D721Med (cell line): ENCODE measurements at places on chromosomes 16 and 17.

- DNase-seq, result peak; percentile 94
Observed at GRCh38 chr16:4330277-4330874, 14.5 kb downstream of the GLIS2 start.

DNA sequence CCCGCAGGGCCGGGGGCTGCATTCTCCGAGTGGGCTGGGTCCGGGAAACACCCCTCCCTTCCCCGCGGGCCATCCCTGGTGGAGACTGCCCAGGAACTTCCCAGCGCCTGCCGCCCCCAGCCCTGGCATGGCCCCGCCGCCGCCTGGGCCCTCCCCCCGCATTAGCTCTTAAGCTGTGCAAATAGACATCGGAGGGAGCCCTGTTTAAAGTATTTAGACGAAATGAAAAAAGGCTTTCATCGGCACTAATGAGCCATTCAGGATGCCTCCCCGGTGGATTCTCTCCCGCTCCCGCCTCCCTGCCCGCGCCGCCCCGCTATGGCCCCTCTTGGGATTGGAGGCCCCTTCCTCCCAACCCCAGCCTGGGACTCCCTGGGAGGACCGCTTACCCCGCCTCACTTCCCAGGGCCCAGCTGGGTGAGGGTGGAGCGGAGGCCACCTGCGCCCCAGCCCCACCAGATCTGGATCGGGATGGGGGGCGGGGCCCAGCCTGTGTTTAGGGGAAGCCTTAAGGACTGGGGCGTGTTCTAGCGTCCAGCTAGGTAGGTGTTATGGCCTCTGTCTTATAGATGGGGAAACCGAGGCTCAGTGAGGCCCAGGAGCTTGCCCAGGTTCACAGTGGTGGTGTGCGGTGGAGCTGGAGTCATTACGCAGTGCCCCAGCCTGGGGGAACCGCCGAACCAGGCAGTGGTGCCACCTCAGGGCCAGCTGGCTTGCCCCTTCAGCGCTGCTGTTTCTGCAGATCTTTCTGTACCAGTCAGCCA, 19.7 kb downstream of the SEZ6 start:
- DNase-seq, result no peak

- DNase-seq, result no peak
Observed at GRCh38 chr17:45410144-45411091, 22.3 kb downstream of the ARHGAP27 start.

DNA sequence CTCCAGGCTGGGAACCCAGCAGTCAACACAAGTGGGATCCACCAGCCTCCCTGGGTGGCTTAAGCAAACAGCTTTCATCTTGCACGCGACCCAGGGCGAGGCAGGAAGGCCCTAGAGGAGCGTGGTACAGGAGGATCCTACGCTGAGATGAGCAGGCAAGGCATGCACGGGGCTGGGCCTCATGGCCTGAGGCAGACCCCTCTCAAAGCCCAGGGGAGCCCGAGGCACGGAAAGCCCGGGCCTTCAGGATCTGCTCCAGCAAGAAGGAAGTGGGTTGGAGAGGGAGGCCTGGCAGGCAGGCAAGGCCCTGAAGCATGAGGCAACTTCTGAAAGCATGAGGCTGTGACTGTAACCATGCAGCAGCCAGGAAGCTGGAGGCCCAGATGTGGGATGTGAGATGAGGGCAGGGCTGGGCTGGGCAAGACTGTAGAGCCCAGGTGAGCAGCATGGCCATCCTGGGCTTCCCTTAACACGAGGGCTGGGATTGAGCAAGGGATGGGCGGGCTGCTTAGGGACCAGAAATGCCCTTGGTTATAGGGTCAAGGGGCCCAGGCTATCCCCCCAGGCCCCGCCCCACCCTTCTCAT, 338.7 kb downstream of the C16orf95 start:
- DNase-seq, result no peak

DNA sequence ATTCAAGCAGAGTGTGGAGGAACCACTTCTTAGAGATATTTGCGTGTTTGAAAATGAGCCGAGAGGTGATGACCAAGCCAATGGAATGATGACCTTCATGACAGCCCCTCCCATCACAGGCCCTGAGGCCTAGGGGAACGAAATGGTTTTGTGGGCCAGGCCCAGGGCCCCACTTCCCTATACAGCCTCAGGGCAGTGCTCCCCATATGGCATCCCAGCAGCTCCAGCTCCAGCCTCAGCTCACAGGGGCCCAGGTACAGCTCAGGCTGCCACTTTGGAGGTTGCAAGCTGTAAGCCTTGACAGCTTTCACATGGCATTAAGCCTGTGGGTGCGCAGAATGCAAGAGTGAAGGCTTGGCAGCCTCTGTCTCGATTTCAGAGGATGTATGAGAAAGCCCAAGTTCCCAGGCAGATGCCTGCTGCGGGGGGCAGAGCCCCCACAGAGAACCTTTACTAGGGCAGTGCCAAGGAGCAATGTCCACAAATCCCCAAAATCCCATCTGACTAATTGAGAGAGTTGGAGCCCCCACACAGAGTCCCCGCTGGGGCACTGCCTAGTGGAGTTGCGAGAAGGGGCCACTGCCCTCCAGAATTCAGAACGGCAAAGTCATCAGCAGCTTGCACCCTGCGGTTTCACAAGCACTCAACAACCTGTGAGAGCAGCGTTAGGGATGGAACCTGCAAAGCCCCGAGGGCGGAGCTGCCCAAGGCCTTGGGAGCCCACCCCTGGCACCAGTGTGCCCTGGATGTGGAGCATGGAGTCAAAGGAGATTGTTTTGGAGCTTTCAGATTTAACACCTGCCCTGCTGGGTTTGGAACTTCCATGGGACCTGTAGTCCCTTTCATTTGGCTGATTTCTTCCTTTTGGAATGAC, 21.2 kb downstream of the CHMP6 start:
- no peak for DNase-seq

DNA sequence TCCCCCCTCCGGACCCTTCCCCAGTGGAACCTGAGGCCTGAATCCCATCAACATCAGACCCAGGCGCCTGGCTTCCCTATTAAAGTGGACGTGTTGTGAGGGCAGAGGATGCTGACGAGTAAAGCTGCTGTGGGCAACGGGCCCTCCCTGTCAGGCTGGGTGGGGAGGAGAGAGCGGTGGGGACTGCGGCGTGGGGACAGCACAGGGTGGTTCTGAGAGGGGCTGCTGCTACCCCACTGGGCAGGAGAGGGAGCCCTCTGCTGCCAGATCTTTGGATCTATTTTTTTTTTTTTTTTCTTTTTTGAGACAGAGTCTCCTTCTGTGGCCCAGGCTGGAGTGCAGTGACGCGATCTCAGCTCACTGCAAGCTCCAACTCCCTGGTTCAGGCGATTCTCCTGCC, 5.9 kb downstream of the CA5A start:
- DNase-seq, result no peak

DNA sequence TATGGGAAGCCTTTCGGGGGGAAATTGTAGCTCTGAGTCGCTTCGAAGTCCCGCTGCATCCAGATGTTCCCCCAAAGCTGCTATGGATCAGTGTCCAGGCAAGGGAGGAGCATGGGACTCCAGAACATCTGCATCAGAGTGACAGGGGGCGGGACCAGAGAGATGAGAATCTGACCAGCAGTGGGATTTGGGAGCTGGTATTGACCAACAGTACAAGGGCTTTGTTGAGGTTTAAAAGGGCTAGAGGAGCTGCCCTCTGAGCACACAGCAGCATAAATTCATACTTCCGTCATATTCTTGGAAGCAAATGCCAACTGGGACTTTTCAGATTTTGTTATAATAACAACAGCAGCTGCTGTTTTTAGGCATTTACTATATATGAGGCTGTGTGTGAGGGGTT, 10.6 kb downstream of the RBFOX1 start:
- DNase-seq, result no peak

DNA sequence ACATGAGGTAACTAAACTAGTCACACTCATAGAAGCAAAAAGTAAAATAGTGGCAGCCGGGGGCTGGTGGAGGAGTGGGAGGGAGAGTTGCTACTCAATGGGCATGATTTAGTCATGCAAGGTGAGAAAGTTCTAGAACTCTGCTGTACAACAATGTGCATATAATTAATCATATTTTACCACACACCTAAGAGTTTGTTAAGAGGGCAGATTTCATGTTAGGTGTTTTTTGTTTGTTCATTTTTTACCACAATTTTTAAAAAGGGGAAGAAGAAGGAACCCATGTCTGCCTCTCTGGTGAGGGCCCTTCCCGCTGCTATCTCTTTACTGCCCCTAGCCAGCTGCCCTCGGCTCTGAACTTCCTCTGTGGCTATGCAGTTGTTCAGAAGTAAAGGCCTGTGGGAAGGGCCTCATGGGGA, 11.2 kb downstream of the CD300LB start:
- DNase-seq, result no peak

- peak; percentile 83 for DNase-seq
Observed at GRCh38 chr17:39069114-39069756, 82.2 kb downstream of the PLXDC1 start.

DNA sequence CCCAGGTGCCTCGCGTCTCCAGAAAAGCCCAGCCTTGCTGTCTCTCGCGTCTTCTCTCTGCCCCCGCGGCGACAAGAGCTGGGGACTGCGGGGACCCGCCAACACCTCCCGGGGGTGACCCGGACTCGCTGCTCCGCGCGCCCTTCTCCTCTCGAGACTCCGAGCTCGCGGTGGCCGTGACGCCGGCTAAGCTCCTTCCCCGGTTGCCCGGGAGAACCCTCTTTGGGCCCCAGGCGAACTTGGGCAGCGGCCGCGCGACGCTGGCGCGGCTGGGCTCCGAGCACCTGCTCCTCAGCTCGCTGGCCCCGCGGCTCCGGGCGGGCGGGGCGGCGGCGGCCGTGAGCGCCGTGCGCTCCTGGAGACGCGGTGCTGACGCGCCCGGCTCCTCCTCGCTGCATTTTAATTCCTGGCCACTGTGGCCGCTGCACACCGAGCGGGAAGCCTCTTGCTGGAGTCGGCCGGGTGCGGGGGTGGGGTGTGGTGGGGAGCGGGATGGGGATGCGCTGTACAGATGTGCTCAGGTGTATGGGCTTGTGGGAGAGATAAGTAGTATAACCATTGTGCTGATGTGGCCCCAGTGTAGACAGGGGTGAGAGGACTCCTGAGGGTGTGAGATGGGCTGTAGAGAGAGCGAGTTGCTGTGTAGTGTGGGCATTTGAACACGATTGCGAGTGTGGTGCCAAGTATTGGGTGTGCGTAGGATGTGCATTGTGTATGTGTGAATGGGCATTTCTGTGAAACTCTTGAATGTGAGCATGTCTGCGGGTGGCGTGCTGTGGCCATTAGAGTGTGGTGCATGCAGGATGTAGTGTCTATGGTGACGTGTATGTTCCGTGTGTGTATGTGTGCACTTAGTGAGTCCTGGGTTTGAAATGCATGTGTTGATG, at the start of gene ASIC2:
TSS of gene ASIC2 (minus strand) at position 315 of the 887 bp plus-strand sequence.
- DNase-seq, result no peak

- no peak for DNase-seq
Observed at GRCh38 chr16:11706180-11706742, 36.4 kb downstream of the TXNDC11 start.

GRCh38 chr16:82108100-82108499, 61.9 kb downstream of the MPHOSPH6 start:
- no peak for DNase-seq

DNA sequence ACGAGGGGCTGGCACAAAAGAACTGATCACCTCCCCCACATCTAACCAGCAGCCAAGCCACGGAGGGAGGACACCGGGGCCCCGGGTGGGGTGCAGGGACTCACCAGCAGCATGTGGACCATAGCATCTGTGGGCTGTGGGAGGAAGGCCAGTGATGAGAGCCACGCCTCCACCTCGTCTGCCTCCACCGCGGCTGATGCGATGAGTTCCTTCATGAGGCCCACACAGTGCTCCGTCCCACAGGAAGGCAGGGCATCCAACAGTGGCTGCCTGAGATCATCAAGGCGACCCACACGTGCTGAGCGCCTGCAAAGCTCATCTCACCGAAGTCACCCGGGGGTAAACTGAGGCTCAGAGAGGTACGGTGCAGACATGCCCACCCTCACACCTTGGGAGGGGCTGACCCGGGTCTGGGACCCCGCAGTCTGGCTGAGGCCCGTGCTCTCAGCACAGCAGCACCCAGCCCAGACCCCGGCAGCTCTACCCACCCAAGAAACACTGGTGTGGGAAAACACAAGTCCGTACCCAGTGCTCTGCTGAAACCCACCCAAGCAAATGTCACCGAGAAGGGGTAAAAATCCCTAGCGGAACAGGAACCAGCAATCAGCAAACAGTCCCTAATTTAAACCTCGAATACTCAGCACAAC, 85.9 kb downstream of the LITAF start:
- DNase-seq, result no peak

- DNase-seq, result no peak
Observed at GRCh38 chr16:65413861-65414260, 292.0 kb upstream of the CDH11 start.

DNA sequence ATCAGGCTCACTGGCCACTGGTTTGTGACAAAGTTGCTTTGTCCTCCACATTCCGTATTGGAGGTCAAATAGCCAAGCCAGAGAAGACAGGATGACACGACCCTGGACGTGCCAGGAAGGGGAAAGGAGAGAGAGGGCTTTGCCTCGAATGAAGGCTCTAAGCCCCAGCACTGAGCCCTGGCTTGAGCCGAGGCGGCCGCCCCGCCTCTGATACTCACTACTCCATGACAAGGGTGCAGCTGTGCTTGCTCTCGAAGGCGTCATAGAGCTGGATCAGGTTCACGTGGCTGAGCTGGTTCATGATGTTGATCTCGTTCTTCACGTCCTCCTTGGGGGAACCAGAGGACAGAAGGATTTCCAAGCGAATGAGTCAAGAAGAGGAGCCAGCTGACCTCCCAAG, 19.3 kb downstream of the MYLK3 start:
- no peak for DNase-seq
